ENCODE measurements at places on chromosomes 12 and 14.

DNA sequence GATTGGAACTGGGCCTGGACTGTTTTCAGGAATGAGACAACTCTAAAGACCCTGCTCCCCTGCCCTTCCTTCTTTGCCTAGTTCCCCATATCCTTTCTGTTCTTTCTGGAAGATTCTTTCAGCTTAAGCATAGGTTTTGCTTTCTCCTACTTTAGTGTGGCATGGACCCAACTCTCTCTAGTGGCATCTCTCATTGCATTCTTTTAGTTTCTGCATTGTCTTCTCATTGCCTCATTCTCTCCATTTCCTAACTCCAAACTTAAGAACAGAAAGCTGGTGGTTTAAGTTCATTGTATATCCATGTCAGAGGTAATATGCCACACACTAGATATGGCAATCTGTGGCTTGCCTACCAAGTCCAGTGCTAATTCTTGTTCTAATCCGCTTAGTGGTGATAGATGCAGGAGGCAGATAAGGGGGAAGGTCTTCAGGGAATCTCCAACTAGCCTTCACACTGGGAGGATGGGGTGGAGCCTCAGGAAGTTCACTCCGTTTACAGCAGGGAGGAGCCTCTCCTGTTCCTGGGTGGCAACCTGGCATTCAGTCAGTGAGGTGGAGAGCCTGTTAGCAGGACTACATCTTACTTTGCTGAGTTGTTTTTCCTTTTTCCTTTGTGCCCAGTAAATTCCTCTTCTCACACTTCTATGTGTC lies 165.1 kb upstream of the LMNTD1 start:
- no peaks in the 10 kb centered on the region for H3K27me3 ChIP-seq
- no peak overlapping the region for H3K4me3 ChIP-seq
- no peaks in the 10 kb centered on the region for H3K36me3 ChIP-seq
- no peaks in the 10 kb centered on the region for H3K4me1 ChIP-seq
- no peak overlapping the region for H3K27ac ChIP-seq

GRCh38 chr14:71488703-71489191 lies 443.5 kb upstream of the RGS6 start:
- DNase-seq = no peak
- H3K27ac ChIP-seq = no peak overlapping the region
- H3K27me3 ChIP-seq = no peaks in the 10 kb centered on the region

GRCh38 chr12:12086362-12086761 lies 15.6 kb downstream of the BCL2L14 start:
- H3K27ac ChIP-seq = no peak overlapping the region
- H3K36me3 ChIP-seq = no peaks in the 10 kb centered on the region
- no peaks in the 10 kb centered on the region for H3K27me3 ChIP-seq
- DNase-seq = peak; percentile 22
- no peak overlapping the region for H3K4me3 ChIP-seq
- H3K4me1 ChIP-seq = peaks cover 10% of the 10 kb centered on the region

GRCh38 chr12:99053616-99054362 lies 408.7 kb downstream of the APAF1 start:
- H3K4me1 ChIP-seq = no peaks in the 10 kb centered on the region
- H3K4me3 ChIP-seq = no peak overlapping the region
- DNase-seq = no peak

GRCh38 chr14:81970307-81970706 lies 436.7 kb upstream of the SEL1L start:
- peaks cover 21% of the 10 kb centered on the region for H3K36me3 ChIP-seq
- H3K27ac ChIP-seq = no peak overlapping the region
- no peak for DNase-seq
- H3K27me3 ChIP-seq = no peaks in the 10 kb centered on the region
- H3K4me1 ChIP-seq = no peaks in the 10 kb centered on the region

- DNase-seq = no peak
- H3K27me3 ChIP-seq = no peaks in the 10 kb centered on the region
- no peak overlapping the region for H3K4me3 ChIP-seq
These were observed 2.6 kb downstream of the ETFRF1 start for GRCh38 chr12:25197608-25198007.

DNA sequence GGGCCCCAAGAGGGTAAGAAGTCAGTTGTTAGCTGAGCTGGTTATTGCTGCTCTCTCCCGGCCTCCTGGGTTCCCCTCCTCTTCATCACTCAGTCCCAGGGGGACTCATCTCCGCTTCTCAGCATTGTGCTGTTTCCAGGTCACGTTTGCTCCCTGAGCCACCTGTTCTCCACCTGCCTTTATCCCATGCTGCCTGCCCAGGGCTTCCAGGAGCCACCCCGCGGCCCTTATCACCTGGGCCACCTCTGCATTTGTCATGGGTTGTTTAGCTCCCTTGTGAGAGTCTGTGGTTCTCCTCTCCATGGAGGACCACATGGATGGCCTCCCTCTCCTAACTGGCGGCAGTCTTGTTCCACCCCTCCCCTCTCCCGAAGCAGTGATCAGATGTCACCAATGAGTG lies 36.0 kb downstream of the SYNDIG1L start:
- H3K27me3 ChIP-seq = no peaks in the 10 kb centered on the region
- no peak for DNase-seq

DNA sequence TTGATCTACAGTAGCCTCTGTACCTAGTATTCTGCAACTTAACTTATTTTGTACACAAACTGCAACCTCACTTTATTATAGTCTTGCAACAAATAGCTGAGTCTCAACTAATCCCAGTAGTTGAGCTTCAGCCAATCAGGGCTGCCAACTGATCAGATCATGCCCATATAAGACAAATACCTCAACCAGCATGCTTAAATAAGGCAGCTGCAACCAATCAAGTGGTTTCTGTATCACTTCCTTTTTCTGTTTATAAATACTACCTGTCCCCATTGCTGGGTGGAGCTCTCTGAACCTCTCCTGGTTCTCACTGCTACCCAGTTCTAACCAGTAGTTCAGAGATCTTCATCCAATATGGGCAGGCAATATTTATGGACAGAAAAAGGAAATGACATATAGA lies 248.5 kb upstream of the FBXO33 start:
- H3K36me3 ChIP-seq = no peaks in the 10 kb centered on the region
- H3K4me3 ChIP-seq = no peak overlapping the region
- H3K4me1 ChIP-seq = no peaks in the 10 kb centered on the region
- H3K27me3 ChIP-seq = no peaks in the 10 kb centered on the region

DNA sequence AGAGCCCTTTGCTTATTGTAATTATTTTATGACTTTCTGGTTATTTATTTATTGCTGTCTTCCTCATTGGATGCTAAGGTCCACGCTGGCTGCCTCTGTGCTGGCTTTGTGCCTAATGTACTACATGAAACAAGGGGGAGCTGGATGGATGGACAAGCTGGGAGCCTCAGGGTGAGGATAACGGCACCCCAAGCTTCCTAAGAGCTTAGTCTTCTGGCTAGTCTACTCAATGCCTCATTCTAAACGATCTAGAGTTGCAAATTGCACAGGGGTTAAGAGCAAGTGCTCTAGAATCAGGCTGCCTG lies 172.0 kb downstream of the CHST11 start:
- no peak overlapping the region for H3K4me3 ChIP-seq
- H3K27me3 ChIP-seq = no peaks in the 10 kb centered on the region
- DNase-seq = no peak
- no peaks in the 10 kb centered on the region for H3K36me3 ChIP-seq

Measured in H9 (cell line).